ENCODE measurements at places on chromosomes 6 and 20.

DNA sequence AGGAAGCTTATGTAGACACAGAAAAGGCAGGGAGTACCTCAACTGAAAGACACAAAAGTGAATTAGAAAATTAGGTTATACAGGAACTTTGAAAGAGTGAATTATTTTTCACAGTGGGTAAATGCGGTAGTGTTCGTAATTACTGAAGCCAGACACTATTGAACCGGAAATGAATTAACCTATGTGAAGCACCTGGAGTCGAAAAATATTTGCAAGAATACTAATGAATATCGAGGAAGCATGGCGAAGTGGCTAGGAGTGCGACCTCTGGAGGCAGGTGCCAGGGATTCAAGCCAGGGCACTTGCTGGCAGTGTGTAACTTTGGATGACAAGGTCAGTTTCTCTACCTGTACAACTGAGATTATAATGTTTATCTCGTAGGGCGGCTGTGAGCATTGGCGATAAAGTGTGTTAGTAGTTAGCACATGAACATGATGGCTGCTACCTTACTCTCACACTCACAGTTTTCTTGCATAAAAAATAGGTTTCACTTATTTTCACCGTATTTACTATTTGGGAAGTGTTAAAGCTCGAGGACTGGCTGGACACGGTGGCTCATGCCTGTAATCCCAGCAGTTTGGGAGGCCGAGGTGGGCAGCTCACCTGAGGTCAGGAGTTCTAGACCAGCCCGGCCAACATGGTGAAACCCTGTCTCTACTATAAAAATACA lies 567 bp upstream of the SLC18B1 start:
- DNase-seq: peak; percentile 54

GRCh38 chr20:53735536-53736050 lies 142.0 kb upstream of the ZNF217 start:
- DNase-seq: no peak

GRCh38 chr6:9841886-9842725 lies 572.8 kb downstream of the TFAP2A start:
- DNase-seq: no peak

DNA sequence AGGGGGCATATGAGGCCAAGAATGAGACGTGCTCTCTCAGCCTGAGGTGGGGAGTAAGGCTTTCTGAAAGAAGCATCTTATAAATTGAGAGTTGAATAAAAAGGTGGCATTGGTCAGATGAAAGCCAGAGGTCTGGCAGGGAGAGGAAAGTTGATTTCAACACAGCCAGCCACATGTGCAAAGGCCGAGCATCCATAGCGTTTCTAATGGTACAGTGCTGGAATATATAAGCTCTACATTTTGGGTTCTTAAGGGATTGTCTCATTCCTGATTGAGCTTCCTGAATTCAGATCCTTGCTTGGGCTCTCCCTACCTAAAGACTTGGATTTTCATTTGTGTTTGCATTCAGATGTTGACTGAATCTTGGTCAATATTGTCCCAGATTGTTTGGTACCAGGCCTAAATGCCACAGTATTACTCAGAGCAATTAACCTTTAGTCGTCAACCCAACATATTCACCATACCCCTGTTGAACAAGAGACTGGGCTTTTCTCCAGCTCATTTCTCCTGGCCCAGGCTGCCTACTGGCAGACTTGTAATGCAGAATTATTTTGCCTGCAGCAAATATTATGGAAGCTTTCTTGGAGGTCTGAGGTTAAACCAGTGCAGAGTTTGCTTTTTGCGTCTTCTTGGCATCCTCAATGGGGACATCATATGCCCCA lies 14.5 kb upstream of the BCAS1 start:
- DNase-seq: no peak

GRCh38 chr6:44856479-44856878 lies 469.0 kb downstream of the CDC5L start:
- DNase-seq: no peak

- no peak for DNase-seq
Measured at GRCh38 chr20:5402903-5403531, 86.3 kb upstream of the PROKR2 start.

DNA sequence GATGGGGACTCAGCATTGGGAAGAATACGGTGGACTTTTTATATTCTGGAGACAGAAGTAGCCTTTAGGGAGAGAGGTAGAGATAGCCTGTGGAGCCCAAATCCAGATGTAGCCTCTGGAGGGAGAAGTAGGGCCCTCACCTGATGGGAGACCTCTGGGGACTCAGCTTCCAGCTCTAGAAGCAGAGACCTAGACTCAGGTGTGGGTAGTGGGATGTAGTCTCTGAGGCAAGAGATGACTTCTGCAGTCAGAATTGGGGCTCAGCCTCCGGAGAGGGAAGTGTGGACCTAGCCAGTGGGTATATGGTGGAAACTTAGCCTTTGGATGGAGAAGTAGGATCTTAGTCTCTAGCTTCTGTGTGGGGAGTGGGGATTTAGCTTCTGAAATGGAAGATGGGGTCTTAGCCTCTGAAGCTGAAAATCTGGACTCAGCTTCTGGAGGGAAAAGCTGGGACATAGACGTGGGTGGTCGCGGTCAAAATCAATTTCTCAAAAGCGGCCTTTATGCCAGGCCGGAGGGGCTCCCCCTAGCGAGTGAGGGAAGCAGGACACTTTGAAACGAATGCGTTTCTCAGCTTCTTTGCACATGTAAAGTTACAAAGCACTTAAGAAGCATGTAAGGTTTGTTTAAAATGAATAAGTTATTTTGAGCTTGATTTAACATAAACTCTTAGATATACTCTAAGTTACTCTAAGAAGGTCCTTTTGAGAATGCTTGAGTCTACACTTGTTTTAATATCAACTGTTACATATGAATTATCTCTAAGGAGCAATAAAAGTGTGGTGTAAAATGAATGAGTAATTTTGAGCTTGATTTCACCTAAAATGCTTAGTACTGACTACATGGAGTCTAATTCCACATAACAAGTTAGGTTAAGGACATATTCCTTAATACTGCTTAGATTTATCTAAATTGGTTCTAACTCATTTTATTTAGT lies 12.9 kb upstream of the ZNF343 start:
- peak; percentile 42 for DNase-seq

DNA sequence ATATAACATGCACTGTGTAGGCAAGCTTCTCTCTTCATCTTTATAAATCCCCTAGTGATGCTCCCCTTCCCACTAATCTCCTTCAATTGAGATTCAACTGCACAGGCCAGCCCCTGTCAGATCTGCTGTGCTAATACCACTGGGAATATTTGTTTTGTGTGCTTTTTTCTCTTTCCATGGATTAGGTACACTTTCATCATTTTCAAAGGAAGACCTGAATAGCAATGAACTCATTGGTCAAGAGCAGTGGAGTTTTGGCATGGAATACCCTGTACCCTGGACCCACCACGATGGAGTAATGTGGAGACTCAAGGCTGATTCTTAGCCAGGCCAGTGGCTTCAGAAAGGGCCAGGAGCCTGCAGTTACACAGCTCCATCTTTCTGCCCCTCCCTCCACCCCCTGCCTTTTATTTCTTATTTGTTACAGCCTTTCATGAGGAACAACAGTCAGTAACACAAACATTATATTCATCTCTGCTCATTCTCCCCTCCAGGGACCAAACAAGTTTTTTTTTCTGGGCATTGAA lies 75.4 kb upstream of the KCNG1 start:
- DNase-seq: no peak

DNA sequence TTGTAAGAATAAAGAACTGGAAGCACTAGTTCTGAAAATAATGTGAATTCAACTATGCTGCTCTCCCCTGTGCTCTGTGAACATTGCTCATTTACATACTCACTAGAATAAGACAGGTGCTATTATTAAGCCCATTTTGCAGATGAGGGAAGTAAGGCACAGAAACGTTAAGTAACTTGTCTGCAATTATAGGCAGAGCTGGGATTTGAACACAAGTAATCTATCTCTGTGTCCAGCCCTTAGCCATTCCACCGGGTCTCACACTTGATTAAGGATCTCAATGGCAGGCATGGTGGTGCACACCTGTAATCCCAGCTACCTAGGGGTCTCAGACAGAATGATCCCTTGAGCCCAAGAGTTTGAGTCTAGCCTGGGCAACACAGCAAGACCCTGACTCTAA lies 357.7 kb downstream of the CD83 start:
- DNase-seq: no peak

DNA sequence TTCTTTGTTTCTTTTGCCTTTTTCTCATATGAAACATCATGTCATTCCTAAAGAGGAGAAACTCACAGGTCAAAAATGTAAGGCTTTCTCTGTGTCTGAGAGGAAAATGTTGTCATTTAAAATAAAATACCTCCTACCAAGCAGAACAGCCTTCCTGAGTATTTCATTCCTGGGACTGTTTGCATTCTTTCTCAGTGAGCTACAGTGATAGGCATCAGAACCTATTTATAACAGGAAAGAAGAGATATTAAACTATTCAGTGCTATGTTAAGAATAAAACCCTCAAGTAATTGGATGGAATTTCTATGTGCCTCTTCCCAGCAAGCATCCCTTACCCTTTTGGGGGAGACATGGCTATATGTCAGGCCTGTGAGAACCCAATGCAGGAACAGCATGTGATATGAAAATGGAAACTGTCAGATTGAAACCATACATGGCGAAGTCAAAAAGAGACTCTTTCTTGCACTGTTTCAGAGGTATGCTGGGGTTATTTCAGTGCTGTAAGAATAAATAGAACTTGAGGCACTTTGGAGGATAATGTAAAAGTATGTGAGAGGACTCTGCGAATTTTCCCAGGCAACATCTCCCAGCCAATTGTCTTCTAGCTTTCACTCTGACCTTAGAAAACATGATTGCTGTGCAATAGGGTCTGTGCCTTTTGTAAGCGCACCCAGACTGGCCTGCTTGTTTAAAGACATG lies 133.8 kb upstream of the CCN2 start:
- no peak for DNase-seq

- no peak for DNase-seq
Measured at GRCh38 chr6:157291356-157291755, 32.0 kb downstream of the TMEM242 start.

All from T-helper 2 cell treated with Interferon-gamma antibody and Interleukin-4, amounts not matched to agents 5 μg/mL and 100 μg/mL, for 36 hours (primary cell).